Activated CD4-positive, alpha-beta T cell treated with anti-CD3 and anti-CD28 coated beads, Interleukin-2, amount 50 U/mL, for 1 hour (primary cell): ENCODE measurements at places on chromosomes 4 and X.

- no peak for DNase-seq
Measured at GRCh38 chr4:2888886-2889285, 45.2 kb downstream of the ADD1 start.

DNA sequence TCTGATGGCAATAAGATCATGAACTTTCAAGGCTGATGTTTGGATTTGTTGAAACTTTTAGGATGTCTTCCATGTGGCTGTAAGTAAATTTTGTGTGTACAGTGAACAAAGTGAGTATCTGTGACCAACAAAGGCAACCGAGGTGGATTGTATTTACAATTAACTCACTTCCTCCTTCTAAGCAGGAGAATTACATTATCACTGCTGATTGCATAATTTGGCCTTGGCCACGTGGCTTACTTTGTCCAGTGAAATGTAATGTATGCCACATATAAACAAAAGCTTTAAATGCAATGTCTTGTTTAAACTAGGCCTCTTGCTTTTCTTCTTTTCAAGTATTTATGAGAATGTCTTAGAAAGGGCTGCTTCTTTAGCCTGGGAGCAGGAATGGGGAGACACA, 66.3 kb upstream of the MAD2L1 start:
- no peak for DNase-seq

GRCh38 chr4:147638365-147638764, 21.2 kb downstream of the TMEM184C start:
- no peak for DNase-seq

- no peak for DNase-seq
Measured at GRCh38 chr4:95248720-95249425, 299.9 kb downstream of the UNC5C start.

DNA sequence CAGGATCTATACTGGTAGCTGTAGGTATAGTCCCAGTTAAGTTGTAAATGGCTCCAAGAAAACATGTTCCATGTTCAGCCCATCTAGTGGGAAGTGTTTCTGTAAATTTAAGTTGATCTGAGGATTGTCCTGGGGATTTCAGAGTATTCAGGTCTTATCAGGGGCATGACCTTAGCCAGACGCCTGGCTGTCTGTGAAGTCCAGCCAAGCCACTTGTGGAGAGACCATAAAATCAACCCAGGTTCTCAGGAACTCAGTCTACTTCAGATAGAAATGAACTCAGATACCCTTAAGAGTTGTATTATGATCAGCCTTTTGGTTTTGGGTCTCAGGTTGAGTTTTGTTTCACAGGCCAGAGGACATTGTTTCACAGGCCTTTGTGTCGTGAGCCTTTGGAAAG, 95.9 kb downstream of the EGF start:
- no peak for DNase-seq

DNA sequence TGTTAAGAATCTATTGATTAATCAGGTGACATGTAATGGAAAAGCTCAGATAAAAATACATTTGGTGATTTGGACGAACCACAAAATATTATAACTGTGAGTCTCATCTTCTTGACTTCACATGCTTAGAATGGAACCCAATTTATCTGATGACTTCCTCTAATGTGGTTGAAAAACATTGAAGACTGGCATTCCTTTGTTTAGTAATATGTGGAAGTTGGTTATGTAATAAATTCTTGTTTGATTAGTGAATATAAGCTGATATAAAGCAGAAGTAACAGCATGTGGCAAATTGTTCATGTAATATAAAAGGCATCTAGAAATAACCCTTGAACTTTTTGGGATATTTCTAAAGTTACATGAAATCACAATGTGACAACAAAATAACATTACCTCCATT, 9.7 kb downstream of the GIMD1 start:
- DNase-seq, result no peak

DNA sequence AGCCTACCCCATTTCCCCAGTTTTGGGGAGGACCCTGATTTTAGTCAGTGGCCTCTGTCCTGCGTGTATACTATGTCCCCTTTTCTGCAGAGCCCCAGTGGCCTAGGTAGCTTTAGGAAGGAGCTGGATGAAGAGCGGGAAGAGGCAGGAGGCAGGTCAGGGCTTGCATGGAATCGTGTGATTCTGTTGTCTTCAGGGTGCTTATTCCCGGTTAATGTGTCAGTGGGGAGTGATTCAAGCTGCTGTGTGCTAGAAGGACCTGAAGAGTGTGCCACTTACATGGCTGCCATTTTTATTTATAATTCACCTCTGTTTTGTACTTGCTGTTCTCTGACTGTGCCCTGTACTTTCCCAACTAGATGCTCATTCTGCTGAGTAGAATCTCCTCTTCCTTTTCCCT, 127.3 kb upstream of the AMOT start:
- no peak for DNase-seq

DNA sequence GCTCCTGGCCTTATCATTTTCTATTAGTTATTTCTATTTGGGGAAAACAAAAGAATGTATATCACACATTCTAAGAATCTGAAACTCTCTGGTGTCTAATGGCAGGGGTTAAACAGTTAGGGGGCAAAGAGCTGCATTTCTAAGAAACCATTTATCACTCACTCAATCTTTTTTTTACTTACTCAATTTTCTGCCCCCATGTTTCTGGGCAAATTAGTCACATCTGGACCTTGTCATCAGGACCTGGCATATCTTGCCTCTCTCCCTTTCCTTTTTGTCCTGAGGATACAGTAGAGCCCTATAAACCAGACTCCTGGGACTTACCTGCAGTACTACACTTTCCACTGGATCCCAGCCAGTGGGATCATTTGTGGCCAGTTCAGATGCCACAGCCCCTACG, 89.1 kb downstream of the ANXA3 start:
- DNase-seq, result no peak

DNA sequence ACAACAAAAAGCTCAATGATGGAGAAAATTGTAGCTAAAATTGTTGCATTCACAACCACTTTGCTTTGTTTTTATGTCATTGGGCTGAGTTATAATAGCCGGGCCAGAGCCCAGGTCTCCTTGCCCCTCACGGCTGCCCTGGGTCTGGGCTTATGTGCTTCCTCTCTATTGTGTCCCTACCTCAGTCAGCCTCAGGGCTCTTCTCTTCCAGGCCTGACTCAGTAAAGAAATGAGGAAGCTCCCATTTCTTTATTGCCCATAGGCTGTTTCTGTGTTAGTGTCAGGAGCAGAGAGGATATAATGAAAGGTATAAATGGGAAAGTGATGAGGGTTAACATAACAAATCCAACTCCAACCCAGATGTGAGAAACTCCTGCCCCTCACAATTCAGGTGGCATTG, 18.0 kb downstream of the BST1 start:
- DNase-seq, result no peak

DNA sequence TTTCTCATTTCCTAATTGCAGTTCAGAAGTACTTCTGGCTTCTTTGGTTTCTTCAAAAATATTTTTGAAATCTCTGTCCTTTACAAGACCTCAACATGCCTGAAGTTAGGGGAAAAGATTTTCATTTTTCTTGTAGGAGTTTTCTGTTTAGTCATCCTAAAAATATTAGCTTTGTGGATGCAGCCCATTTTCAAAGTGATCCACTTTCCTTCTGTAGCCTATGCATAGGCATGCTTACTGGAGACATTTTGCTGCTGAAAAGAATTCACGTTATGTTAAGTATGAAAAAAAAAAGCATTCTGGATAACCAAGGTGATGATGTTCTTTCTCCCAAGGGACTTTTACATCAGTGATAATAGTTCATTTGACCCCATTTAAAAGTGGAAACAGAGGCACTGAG, 245.6 kb downstream of the THOC2 start:
- DNase-seq, result no peak

GRCh38 chr4:95367824-95368223, 180.9 kb downstream of the UNC5C start:
- DNase-seq, result no peak

DNA sequence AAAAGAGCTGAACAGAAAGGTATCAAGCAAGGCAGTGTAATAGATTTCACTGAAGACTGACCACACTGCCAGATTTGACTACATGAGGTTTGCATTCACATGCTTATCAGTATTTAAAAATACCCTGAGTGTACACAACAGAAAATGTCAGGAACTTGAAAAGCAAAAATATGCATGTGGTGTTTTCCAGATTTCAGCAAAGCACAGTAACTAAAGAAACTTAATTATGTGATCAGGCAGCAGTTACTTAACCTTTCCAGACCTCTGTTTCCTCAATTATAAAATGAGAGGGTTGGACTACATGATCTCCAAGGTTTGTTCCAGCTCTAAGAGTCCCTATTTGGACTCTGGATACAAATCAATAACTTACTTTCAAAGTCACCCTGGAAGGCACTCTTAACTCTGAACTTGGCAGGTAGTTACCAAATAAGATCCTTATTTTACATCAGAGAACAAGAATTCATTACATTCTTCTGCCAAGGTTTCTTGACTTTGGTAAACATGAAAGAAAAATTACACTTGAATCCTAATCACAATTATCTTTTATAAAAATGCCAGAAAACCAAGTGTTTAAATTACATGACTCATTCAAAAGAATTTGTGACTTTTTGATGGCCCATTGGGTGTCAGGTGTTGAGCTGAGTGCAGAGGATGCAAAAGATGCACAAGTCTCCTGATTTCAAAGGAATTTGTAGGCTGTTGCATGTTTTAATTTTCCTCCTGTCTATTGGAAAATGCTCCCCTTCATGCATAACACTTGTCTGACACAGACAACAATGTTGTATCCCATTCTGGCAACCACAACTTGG, 241.6 kb downstream of the MGST2 start:
- no peak for DNase-seq

GRCh38 chrX:149699761-149700160, 12.1 kb upstream of the MAGEA11 start:
- no peak for DNase-seq

GRCh38 chr4:113358784-113359183, 309.3 kb downstream of the ANK2 start:
- no peak for DNase-seq

DNA sequence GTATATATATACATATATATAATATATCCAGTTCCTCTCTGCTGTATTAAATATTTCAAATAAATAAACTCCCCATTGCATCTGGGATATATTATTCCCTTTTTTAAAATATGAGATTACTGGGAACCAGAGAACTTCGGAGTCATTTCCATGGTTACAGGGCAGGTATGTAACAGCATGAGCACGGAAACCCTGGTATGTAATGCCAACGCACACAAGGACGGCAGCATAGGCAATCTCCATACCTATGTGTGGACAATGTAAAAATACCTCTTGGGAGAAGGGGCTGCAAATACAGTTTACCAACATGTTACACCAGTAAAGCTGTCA, 62.8 kb downstream of the NUDT10 start:
- DNase-seq, result peak; percentile 0

DNA sequence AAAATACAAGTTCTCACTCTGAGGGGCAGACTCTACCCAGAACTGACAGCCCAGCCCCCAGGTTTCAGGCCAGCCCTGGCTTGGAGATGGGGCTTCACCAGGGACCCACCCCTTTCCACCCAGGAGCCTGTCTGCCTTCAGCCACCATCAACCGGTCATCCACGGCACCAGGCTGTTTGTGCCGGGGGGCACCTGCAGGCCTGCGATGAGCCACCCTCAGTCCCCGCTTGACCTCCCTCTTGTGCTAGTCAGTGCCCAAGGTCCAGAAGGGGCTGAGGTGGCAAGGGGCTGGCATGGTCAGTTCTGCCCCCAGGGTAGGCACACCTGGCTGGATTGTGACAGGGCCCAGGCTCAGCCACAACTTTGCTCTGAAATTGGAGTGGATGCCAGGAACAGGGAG, 82.1 kb downstream of the ADRA2C start:
- no peak for DNase-seq
